ENCODE measurements at places on chromosomes 16 and 17. TPM values are rescaled to one million over a fixed set of nuclear protein-coding genes. Genes with fewer than 3 reads are reported as not detected.

Gene EFNB3
- 1.4 TPM for total RNA-seq

Gene PRKCA
- 47.6 TPM for total RNA-seq

Gene TOX3
- total RNA-seq = 0.64 TPM

Gene CDH8
- total RNA-seq = 0.82 TPM

Gene ANKFN1
- not detected for total RNA-seq

Gene CDK10
- 37.1 TPM for total RNA-seq

Gene SMPD3
- 0.09 TPM for total RNA-seq

Gene GAS2L2
- 0.09 TPM for total RNA-seq

Gene ZACN
- total RNA-seq = 0.18 TPM

Gene KCNJ18
- total RNA-seq = not detected

Gene CEMP1
- 0.12 TPM for total RNA-seq

Gene UNC45B
- total RNA-seq = not detected

Gene ASGR2
- total RNA-seq = not detected

Gene NRN1L
- not detected for total RNA-seq

Gene CUEDC1
- 66.2 TPM for total RNA-seq

Gene TMEM100
- total RNA-seq = not detected

Gene CTF1
- total RNA-seq = not detected

Gene TBC1D3
- total RNA-seq = not detected

Gene RDM1
- 2.6 TPM for total RNA-seq

Gene ABAT
- 0.48 TPM for total RNA-seq

Gene TMC7
- 9.1 TPM for total RNA-seq

Gene HOXB5
- total RNA-seq = 2.2 TPM

Gene GPR142
- total RNA-seq = not detected

Gene TTLL6
- 0.95 TPM for total RNA-seq

Gene OR4D1
- total RNA-seq = not detected

Gene MSLN
- 3.3 TPM for total RNA-seq

Gene CYB561
- 35.9 TPM for total RNA-seq

Gene GPT2
- total RNA-seq = 12.7 TPM

Gene KRT12
- total RNA-seq = not detected

Gene SEPTIN12
- not detected for total RNA-seq

Gene CIAPIN1
- 76.8 TPM for total RNA-seq

Gene AATK
- 0.78 TPM for total RNA-seq
